ENCODE measurements at places on chromosomes 11 and 22.

DNA sequence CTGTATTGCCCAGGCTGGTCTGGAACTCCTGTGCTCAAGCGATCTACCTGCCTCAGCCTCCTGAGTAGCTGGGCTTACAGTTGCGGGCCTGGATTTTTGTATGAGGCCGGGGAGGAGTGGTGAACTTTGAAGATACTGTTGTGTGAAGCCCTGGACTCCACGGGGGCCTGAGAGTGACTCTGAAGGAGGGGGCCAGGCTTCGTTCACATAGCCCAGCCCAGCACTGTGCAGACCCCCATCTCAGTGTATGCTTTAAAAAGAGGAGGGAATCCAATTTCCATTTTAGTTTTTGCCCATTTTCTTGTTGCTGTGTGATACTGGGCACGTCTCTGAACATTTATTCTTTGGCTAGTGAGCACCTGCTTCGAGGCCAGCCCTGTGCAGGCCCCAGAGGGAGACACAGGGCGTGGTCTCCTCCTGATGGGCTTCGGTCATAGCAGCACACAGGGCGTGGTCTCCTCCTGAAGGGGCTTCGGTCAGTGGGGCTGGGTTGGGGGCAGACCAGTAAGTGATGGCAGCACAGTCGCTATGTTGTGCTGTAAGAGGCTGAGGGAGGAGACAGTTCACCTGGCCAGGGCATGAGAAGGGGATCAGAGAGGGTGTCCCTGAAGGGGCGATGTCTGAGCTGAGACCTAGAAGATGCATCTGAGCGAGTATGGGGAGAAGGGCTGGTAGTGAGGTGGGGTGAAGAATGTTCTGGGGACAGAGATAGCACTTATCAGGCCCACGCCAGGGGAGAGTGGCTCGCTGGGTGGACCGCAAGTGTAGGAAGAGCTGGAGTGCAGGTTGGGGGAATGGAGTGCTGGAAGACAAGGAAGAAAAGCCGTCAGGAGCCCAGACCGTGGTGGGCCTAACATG lies 14.0 kb downstream of the SAMM50 start:
- DNase-seq: no peak

DNA sequence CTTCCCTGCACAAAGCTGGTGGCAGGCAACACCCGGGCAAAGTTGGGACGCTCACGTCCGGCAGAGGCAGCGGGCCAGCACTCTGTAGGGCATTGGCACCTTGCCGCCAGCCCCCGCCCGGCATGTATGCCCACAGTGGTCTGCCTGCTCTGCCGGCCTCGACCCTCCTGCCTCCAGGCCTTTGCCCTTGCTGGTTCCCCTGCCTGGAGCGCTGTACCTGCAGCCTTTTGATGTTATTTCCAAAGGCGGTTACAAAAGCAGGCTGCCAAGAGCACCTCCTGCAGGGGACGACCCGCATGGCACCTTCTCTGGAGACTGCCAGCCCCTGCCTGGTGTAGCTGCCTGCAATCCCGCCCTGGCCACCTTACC lies 56.5 kb upstream of the SHISAL1 start:
- DNase-seq: no peak

GRCh38 chr22:19079691-19080090 lies 42.5 kb downstream of the DGCR2 start:
- DNase-seq: no peak

- DNase-seq: no peak
Measured at GRCh38 chr11:74840486-74840885, 91.8 kb downstream of the RNF169 start.

DNA sequence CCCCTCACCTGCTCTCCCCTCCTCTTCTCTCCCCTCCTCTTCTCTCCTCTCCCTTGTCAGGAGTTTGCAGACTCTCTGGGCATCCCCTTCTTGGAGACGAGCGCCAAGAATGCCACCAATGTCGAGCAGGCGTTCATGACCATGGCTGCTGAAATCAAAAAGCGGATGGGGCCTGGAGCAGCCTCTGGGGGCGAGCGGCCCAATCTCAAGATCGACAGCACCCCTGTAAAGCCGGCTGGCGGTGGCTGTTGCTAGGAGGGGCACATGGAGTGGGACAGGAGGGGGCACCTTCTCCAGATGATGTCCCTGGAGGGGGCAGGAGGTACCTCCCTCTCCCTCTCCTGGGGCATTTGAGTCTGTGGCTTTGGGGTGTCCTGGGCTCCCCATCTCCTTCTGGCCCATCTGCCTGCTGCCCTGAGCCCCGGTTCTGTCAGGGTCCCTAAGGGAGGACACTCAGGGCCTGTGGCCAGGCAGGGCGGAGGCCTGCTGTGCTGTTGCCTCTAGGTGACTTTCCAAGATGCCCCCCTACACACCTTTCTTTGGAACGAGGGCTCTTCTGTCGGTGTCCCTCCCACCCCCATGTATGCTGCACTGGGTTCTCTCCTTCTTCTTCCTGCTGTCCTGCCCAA lies 1.9 kb upstream of the CNIH2 start:
- no peak for DNase-seq

DNA sequence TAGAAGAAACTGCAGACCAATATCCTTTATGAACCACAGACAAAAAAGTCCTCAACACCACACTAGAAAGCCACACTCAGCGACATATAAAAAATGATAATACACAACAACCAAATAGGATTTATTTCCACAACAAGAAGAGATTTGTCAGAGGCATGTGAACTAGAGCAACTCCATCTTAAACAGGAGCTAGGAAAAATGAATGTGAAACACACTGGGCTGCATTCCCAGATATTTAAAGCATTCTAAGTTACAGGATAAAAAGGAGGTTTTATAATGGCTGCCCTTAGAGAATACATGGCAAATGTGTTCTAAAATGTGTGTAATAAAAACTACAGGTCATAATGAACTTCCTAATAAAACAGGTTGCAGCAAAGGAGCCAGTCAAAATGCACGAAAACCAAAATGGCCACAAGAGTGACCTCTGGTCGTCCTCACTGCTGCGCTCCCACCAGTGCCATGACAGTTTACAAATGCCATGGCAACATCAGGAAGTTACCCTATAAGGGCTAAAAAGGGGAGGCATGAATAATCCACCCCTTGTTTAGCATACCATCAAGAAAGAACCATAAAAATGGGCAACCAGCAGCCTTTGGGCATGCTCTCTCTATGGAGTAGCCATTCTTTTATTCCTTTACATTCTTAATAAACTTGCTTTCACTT lies 21.8 kb downstream of the XKR3 start:
- DNase-seq: no peak

DNA sequence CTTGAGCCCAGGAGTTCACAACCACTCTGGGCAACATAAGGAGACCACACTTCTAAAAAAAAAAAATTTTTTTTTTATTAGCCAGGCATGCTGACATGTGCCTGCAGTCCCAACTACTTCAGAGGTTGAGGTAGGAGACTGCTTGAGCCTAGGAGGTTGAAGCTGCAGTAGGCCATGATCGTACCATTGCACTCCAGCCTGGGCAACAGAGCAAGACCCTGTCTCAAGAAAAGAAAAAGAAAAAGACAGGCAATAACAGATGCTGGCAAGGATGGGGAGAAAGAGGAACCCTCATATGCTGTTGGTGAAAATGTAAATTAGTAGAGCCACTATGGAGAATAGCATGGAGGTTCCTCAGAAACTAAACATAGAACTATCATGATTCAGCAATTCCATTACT lies 64.8 kb downstream of the PAK1 start:
- DNase-seq: no peak

GRCh38 chr11:117410861-117411710 lies 83.4 kb downstream of the CEP164 start:
- DNase-seq: no peak

GRCh38 chr22:23523713-23524112 lies 56.4 kb downstream of the IGLL1 start:
- no peak for DNase-seq

GRCh38 chr11:77062924-77063323 lies 3.8 kb upstream of the CAPN5 start:
- DNase-seq: no peak

- no peak for DNase-seq
Measured at GRCh38 chr11:128813729-128814128, 53.4 kb downstream of the KCNJ1 start.

- DNase-seq: no peak
Measured at GRCh38 chr22:32354360-32355351, 3.0 kb upstream of the RFPL3 start.

DNA sequence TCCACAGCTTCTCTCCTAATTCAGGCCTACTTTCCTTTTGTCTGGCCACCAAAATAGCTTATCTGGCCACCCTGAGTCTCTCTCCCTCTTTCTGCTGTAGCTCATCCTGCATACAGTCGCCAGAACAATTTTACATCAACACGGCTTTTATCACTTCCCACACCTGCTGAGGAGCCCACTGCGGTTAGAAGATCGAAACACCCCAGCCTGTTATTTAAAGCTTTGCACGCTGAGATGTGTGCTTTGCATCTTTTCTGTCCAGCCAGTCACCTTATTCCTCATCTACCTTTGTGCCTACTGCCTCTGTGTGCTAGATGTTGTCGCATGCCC lies 96.0 kb downstream of the COMMD9 start:
- DNase-seq: no peak

DNA sequence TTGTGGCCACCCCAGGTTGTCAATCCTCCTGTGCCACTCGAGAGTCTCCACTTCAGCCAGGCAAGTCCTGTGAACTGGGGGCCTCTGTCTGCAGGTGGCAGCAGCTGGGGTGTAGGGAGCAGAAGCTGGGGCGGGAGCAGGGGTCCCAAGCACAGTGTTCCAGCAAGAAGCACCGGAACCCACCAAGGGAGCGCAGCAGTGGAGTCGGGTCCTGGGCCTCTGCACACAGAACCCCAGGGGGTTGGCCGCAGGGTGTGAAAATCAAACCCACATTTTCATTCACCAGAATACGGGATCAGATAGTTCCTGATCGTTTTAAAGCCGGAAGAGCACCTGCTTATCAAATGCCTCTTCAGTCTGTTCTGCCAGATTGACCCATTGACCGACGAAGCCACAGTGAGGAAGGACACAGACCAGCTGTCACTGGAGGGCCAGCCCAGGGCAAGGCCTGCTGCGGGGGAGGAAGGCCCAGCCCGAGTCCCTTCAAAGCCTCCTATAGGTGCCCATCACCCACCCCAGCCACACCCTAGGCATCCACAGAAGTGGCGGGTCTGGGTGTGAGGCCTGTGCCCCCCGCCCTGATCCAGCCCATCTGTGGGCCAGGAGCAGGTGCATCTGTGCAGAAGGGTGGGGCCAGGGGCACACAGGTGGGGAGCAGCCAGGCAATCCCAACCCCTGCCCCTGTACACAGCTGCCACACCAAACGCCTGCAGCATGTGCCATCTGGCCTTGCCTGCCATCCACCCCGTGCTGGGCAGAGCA lies 34.1 kb downstream of the RSPH14 start:
- no peak for DNase-seq

DNA sequence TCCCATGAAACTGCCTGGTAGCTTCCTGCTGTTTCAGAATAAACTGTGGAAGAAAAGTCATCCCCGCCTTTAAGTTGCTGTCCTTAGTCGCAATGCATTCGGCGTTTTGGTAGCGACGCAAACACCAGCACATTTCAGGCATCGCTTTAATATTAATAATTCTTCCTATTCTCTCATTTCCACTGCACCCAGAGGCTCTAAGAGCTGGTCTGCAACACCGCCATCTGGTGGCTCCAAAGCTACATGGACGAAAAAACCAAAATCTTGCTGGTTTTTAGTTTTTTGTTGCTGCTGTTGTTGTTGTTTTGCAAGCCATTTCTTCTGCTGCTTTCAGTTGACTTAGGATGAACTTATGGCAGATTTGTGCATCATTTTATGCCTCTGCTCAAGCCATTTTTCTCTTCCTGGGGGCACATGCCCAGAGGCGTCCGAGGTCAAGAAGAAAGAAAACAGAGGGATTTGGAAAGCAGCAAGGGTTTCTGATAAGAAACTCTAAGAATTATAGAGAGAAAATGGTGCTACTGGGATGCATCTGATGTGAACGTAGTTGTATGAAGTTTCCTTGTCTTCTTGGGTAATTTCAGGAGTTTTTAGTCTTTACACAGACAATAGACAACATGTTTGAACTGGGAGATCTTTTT lies 345.4 kb upstream of the KIRREL3 start:
- DNase-seq: no peak

GRCh38 chr11:39442177-39442576 lies 2017.3 kb downstream of the LRRC4C start:
- DNase-seq: no peak
